ENCODE measurements at places on chromosomes 11 and 22.
A peak's percentile ranks its signal among the peaks of the same experiment; 100 is the strongest.

DNA sequence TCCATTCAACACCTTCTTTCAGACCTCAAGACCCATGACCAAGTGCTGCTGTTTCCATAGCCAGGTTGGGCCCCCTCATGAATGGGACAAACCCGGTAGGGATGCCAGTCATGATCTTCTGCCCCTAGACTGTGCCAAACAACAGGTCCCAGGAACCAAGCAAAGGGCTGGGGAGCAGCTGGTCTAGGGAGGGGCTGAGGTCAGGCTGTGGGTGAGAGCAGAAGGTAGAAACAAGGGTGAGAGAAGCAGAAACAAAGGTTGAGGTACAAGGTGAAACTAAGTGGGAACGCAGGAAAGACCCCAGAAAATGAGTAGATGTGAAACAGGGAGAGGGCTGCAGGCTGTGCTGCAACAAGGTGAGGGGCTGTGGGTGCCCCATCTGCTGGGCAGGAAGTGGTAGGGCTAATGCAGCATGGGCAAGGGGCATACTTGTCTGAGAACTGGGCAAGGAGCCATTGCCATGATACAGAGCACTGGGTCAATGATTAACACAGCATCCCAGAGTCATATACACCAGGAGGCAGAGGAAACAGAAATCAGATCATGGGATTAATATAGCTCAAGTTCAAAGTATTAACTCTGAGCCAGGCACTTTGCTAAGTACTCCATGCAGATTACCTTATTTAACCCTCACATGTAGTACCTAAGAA is 45.9 kb downstream of the SLC1A2 start:
- peak; percentile 46 for DNase-seq

DNA sequence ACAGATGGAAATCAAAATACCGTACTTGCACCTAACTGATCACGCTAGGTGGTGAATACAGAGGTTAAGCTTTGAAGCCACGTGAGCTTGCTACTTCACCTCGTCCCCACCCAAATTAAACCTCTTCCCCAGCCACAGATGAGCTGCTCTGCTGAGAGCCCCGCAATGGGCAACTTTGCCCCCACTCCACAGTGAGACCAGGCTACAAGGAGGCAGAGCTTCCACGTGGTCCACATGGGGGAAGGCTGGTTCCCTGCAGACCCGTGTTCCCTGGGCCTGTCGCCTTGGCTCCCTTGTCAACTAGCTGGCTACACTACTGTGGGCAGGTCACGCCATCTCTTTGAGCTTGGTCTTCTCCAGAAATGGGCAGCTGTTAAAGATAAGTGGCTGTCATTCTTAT is 10.9 kb downstream of the CD5 start:
- no peak for DNase-seq

GRCh38 chr11:90468923-90469322 is 246.1 kb upstream of the CHORDC1 start:
- DNase-seq, result no peak

- no peak for DNase-seq
These were observed 43.4 kb upstream of the CSNK2A3 start for GRCh38 chr11:11396301-11397035.

GRCh38 chr11:45042560-45042959 is 91.9 kb upstream of the TP53I11 start:
- no peak for DNase-seq

- DNase-seq, result no peak
These were observed 1083.4 kb downstream of the BRD1 start for GRCh38 chr22:48744283-48744641.

DNA sequence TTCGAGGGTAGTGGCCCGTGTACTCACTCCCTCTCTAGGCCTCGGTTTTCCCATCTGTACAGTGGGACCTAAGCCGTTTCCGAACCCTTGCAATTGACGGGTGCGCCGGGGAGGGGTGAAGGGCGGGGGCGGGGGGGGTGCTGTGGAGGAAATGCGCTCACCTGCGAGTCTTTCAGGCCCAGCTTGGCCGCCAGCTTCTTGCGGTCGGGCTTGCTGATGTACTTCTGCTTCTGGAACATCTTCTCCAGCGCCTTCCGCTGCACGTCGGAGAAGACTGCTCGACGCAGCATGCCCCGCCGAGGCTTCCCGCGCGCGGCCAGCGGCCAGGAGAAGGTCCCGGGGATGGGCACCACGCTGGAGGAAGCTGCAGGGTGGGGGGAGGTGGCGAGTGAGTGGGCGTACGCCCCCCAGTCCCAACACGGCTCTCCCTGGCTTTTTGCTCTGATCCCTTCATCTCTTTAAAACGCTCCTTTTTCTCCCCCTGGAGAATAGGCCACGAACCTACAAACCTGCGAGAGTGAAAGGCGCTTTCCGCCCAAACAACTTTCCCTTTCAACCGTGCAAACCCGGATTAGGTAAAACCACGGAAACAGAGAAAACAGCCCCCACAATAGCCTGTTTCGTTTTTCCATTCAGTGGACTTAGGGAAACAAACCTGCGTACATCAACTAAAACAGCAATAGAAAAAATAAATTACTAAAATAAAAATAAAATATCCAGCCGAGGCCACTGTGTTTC is 3.2 kb downstream of the DBX1 start:
- DNase-seq, result no peak

DNA sequence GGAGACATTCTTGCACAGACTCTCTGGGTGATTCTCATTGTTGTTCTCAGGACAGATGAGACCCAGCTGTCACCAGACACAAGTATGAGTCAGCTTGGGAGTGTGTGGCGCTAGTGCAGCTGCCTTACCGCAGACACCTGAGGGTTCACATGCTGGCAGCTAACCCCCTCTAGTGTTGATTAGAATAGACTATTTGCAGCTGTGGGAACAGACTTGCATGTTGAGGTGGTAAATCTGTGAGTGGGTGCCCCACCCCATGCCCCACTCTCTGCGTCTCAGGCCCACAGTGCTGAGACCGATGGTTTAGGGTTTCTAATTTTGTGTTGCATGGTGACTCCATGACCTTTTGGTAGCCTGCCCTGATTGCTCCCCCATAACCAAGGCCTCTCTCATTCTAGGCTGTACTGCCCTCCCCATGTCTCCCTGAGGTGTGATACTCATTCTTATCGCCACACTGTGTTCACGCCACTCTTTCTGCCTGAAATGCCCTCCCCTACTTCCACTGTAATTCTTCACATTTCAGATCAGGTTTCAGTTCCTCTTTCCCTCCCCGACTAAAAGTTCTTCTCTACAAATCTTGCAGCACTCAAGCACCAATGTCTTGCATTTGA is 73.7 kb upstream of the KIRREL3 start:
- peak; percentile 4 for DNase-seq

- DNase-seq, result no peak
These were observed 486 bp downstream of the PCNX3 start for GRCh38 chr11:65615950-65616574.

DNA sequence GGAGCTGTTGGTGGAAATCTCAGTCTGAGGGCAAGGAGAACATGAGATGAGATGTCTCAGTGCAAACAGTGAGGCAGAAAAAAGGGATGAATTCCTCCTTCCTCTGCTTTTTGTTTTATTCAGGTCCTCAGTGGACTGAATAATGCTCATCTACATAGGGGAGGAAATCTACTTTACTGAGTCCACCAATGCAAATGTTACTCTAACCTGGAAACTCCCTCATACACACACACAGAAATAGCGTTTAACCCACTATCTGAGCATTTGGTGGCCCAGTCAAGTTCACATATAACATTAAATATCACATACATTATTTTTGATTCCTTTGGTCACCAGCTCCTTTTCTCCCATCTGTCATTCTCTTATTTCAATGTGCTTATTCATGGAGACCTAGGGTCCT is 418.8 kb downstream of the TMEM135 start:
- DNase-seq, result no peak

GRCh38 chr11:64924910-64925284 is 408 bp downstream of the PPP2R5B start:
- DNase-seq, result no peak

DNA sequence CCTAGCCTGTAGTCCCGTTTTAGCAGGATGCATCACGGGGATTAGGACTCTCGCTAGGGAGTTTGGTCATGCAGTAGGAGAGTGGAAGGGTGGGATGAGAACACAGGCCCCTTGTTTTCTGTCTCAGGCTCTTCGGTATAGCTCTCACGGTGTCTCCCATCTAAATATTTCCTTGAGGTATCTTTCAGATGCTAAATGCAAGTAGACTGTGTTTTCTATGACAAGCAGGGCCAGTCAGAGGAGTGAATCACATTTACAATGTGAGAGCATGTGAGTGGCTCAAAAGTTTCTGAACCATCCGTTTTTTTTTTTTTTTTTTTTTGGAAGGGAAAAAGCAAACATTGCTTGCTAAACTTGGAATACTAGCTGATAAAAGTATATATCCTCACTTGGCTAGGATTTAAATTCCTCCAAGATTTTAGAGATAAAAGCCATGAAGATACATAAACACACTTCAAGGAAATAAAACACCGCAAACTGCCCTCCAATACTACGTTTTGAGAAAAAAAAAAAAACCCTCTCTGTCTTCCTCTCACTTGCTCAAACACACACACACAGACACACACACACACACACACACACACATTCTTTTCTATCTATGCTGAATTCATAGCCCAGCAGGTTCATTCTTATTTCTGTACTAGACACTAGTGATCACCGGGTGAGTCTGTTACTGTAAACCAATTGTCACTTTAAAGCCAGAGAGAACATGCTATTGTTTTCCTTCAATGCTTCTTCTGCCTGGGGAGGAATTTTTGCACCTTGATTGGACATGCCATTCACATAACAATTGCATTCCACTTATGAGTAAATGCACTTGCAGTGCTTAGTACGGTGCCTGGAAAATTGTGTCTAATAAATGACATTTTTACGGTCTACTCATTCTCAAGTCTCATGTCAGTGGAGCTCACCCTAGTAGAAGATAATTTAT is 224.6 kb upstream of the CCDC90B start:
- DNase-seq, result no peak

GRCh38 chr22:30572840-30573593 is 1.4 kb downstream of the GAL3ST1 start:
- DNase-seq, result no peak

- DNase-seq, result no peak
These were observed 1.2 kb downstream of the MAPK8IP2 start for GRCh38 chr22:50601669-50602337.

DNA sequence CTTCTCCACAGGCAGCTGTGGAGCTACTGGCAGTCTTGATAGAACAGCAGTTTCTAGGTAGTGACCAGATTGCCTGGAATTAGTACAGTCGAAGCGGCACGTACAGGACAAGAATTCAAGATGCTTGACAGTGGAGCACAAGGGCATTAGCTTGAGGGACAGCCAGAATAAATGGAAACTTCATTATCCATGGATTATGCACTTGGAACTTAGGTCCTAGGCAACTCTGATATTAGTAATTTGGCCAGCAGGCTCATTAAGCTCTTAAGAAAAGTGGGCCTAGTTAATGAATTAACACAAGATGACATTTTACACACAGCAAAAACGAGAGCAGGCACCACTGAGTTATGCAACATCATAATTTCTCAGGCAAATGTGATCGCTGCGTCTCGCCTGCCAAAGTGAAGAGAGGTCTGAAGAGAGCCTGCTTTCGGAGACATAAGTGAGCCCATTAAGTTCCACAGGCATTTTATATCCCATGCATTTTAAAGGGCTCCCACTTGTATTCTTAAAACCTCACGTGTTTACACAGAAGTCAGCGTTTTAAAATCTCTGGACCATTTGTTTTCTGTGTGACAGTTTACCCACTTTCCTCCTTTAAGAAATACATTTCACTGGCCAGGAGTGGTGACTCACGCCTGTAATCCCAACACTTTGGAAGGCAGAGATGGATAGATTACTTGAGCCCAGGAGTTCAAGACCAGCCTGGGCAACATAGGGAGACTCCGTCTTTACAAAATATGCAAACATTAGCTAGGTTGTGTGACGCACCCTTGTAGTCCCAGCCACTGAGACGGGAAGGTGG is 66.2 kb downstream of the COMMD9 start:
- no peak for DNase-seq

DNA sequence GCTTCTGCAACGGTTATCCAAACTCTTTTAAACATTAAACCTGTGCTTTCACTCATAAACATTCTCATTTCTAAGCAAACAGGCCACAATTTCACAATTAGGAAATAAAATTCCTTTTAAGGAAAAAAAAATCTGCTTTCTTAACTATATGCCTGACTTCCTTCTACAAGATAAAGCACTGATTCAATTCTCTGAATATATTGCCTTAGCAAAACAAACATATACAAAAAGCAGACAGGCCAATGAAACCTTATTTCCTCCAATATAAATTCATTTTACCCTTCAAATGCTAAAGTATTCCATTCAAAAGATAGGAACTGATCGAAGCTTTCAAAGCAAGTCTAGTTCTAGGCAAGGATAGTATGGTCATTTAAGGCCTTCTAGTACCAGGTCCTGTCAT is 76.7 kb downstream of the PHF21A start:
- DNase-seq, result no peak

- DNase-seq, result no peak
These were observed 734 bp downstream of the C11orf58 start for GRCh38 chr11:16738947-16739815.

- no peak for DNase-seq
These were observed 351.4 kb upstream of the LUZP2 start for GRCh38 chr11:24145411-24145810.

GRCh38 chr22:38832005-38832978 is 11.5 kb downstream of the NPTXR start:
- no peak for DNase-seq

GRCh38 chr11:119888119-119888518 is 159.1 kb upstream of the NECTIN1 start:
- DNase-seq, result peak; percentile 18

DNA sequence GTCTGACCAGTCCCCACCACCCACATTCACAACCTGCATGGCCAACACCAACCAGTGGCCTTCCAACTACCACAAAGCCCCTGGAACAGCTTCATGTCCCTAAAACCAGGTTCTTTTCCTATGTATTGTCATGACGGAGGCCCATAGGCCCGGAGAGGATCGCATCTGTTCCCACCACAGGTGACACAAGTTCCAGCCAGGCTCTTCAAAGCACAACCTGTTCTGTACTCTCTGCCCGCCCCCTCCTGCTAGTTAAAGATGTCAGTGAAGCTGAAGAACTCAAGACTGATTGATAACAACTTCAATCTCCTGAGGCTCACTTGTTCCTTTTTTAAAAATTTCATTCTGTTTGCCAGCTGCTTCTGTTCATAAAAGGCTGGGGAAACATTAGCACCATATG is 121.1 kb upstream of the GUCY1A2 start:
- DNase-seq, result no peak

- DNase-seq, result no peak
These were observed 379 bp upstream of the BRMS1 start for GRCh38 chr11:66345316-66345649.

DNA sequence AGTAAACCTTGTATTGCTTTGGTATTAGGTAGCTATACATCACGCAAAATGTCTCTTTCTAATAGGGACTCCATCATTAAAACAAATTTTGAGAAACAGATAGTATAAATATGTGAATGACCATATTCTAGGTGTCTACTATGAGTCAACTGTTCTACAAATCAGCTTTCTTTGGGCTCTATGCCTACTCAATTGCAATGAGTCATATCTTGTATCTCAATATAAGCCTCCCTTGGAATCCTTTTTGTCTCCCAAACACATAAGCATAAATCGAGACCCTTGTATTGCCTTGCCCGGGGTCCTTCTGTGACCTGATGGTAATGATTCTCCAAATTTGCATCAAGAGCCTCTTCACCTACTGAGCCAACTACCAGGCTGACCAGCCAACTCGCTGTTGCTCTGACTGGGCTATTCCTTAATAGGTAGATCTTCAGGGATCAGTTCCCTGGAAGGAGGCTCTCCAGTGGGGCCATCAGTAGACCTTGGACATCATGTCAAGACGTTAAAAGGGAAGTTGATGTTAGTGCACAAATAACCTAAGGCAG is 22.2 kb downstream of the BLID start:
- no peak for DNase-seq
